ENCODE measurements at places on chromosomes 2 and 18.

DNA sequence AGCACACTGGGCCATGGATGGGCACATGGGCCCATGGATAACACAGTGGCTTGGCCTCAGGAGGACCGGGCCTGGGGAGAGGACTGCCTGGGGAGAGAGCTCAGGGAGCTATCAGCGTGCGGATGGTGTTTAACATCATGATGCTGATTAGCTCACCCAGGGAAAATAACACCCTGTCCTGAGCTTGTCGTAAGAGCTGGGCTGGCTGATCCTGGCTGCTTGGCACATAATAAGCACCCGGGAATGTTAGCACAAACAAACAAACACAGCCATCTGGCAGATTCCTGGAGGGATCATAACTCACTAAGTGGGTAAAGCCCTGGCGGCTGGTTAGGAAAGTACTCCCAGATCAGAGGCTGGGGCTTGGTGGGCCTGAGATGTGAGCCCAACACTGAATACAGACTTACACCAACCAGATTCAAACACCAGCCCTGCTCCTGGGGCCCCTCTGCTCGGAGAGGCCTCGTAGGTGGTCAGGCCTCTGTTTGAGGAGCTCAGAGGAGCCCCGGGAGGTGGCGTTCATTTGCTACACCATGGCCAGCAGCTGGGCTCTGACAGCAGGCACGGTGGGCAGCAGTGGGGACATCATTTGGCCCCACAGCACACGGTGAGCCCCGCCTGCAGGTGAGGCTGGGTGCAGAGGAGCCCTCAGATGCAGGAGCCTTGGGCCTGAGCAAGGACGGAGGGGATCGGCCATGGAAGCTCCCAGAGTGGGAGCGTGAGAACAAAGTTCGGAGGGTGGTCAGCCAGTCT is 193.4 kb upstream of the HDAC4 start:
- no peak for DNase-seq

DNA sequence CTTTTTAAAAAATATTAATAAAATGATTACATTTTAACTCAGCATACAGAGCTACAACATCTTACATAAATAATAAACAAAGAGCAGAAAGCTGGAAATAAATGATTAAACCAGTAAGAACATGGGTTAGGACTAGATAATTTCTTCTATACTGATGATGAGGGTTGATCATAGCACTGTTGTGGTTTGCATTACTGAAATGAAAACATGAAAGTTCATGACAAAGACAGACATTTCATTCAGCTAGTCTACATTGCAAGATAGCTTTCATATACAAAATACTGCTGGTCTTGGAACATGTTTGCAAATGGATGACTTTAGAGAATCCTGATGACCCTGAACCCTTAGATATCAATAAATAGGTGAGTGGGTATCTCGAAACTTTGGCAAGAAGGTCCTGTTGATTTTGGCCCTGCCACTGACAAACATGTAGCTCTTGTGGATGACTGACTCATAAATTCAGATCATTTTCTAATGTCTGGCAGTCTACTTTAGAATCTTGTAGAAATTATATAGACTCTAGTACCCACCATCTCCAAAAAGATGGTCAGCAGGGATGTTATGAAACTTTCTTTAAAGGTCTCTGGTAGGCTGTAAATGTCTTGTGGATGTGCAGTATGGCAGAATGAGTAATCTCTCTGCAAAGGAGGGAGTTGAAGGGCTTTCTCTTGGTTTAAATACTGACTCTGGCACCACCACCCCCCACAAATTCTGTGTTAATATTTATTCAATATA is 15.5 kb upstream of the CDC42EP3 start:
- no peak for DNase-seq

- DNase-seq = no peak
Observed at GRCh38 chr18:65922103-65922502, 171.3 kb downstream of the CDH7 start.

DNA sequence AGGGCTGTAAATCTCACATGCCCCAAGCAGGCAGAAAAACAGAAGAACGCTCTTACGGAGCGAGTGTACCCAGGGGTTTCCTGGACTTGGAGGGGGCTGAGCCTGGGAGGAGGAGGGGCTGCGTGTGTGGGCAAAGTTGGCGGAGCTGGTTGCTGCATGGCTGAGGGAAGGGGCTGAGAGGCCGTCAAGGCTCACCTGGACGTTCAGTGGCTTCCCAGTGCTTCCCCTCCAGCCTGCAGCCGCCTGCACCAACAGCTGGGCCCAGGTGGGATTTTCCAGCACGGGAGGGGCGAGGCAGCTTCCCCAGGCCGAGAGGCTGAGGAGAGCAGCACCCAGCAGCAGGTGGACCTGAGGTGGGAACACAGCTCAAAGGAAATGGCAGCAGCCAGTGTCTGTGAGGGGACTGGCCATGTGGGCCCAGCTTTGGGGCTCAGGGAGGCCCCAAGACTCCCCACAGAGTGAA is 70.6 kb upstream of the CTDP1 start:
- DNase-seq = no peak

- no peak for DNase-seq
Observed at GRCh38 chr18:8501044-8501443, 108.2 kb upstream of the RAB12 start.

DNA sequence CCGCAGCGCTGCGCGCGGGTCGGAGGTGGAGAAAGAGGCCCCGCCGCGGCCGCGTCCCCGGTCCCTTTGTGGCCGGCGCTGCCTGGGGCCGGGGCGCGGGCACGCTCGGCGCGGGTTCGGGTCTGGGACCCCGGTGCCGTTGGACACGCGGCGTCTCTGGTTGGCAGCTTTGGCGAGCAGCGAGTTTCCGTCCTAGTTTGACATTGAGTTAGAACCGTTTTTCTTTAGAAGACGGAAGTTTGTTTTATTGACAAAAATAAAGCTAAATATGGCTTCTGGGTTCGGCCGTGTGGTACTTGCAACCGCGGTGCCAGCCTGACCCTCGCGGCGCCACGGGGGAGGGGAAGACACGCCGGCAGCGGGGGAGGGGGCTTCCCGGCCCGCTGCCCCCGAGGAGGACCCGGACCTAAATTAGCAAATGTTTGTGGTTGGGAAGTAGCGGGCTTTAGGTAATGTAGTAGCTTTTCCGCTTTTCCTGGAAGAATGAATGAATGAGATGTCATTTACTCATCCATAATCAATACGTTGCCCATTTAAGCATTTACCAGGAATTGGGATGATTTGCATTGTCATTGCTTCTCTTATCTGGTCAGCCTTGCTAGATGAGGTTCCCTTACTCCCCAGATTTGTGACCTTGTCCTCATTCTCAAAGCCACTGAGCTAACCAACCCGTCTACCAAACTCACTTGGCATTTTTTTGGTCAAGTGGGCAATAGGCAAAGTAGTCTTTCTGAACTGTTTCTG is 530 bp downstream of the GALNT1 start:
- no peak for DNase-seq

GRCh38 chr18:74083557-74083952 is 64.1 kb downstream of the FBXO15 start:
- DNase-seq = no peak
